NCI-H1105 treated with DMSO at 0.1 percent for 48 hours (cell line): ENCODE measurements at places on chromosomes 2 and 18.

DNA sequence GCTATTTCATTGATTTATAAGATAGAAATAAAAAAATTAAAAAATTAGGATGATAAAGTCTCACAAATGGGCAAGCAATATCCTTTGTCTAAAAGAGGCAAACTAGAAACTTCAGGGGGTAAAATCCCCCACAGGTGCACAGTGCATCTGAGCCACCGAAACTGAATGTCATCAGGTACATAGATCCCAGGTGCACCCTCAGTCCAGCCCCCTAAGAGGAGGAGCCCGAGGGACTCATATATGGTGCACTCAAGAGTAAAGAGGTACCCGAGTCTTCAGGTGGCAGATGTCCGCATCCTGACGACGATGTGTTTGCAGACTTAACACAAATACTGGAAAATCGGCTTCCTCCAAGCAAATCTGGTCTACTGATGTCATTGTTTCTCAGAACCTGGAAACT is 11.3 kb downstream of the QPCT start:
- DNase-seq = no peak

DNA sequence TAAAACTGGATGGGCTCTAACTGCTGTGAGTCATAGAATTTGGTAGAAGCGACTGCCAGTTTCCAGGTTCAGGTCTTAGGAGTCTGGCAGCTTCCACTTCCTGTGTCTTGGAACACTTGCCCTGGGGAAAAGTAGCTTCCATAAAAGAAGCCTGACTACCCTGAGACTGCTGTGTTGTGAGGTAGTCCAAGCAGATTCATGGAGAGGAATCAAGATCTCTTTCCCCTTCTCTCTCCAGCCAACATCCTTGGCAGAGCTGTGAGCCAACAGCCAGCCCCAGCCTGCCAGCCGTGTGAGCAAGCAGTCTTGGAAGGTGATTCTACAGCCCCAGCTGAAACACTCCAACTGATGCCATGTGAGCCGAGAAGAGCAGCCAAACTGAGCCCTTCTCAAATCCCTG is 33.7 kb downstream of the SLC20A1 start:
- no peak for DNase-seq

- DNase-seq = no peak
Observed at GRCh38 chr2:2703172-2703571, 372.1 kb upstream of the MYT1L start.

- DNase-seq = no peak
Observed at GRCh38 chr2:15311201-15311907, 249.8 kb downstream of the NBAS start.

DNA sequence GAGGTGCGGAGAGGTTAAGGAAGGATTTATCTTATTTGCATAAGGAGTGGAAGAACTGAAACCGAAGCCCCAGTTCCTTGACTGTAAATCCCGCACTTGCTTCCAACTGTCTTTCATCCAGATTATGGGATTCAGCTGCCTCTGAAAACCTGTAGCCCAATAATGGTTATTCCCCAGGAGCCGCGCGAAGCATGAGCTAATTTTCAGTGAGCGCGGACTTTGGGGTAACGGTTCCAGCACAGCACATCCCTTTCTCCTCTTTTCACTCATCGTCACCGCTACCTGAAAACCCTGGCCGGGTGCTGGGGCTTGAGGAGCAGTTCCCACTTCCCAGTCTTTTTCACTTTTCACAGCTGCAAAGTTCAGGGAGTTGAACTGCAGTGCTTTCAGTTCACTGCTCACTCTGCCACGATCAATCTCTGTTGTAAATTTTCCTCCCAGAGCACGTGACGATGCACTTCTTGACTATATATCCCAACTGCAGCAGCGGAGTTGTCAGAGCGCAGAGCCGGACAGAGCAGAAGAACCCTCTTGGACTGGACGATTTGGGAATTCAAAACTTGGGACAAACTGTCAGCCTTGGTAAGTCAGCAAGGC is at the start of gene KCNE4:
Gene KCNE4 (plus strand): TSS at position 498 of the 597 bp plus-strand sequence. CDS start 641 bp downstream, outside the sequence.
- DNase-seq = no peak

GRCh38 chr18:14179306-14179705 is 47.1 kb upstream of the ZNF519 start:
- no peak for DNase-seq

DNA sequence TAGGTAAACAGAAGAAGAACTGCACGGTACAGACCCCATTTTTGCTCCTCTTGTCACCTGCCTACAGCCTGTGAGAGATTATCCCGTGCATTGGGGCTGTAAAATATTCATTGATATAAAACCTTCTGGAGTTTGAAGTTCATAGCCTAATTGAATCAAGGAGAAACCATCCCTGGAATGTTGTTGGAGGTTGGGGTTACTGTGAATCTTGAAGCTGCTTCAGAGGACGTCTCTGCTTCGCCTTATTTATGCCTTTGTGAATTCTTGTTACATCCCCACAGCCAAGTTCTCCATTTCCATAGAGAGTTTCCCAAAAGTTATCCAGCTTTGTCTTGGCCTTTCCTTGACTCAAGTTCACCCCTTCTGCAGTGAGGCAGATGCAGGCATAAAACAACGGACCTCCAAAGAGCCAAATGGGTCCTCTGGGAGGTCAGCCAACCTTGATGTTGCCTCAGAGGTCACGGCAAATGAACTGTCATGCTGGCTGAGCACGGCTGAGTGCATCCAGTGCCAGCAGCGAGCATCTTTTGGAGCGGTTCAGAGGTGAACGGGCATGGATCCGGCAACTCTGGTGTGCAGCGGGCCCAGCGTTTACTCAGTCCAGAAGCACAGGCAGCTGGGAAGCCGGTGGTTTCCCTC is 317.6 kb downstream of the PRKCE start:
- no peak for DNase-seq

- no peak for DNase-seq
Observed at GRCh38 chr2:205764270-205764746, 82.0 kb downstream of the NRP2 start.
